ENCODE measurements at places on chromosomes 11 and 22.

DNA sequence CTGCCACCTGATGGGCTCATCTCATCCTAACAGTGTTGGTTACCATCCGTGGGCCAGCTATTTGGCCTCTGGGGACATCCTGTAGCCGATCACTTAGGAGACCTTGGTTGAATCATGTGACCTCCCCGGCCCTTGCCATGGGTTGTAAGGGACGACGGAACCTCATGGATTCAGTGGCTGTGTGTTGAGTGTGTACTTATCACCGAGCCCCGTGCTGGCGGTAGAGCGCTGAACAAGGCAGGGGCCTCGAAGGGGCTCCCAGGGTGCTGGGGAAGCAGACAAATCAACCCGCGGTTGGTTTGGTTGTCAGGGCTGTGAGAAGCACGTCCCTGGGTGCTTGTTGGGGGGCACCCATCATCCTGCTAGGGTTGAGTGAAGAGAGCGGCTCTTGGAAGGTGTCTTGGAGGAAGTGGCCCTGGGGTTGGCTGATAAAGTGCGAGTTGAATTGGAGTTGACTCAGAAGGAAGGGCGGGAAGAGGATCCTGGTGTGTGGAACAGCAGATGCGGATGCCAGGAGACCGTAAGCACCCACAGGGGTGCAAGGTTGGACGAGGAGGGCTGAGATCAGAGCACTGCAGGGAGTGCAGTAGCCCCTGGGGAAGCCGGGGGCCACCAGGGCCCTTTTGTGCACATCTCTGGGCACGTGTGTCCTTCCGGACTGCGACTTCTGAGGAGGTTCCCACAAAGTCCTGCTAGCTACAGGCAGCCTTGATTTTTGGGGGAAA, 53.6 kb downstream of the MPPED1 start:
- peaks cover 41% of the 10 kb centered on the region for H3K27me3 ChIP-seq
- H3K4me3 ChIP-seq = no peak overlapping the region
- no peaks in the 10 kb centered on the region for H3K4me1 ChIP-seq
- H3K27ac ChIP-seq = no peak overlapping the region

DNA sequence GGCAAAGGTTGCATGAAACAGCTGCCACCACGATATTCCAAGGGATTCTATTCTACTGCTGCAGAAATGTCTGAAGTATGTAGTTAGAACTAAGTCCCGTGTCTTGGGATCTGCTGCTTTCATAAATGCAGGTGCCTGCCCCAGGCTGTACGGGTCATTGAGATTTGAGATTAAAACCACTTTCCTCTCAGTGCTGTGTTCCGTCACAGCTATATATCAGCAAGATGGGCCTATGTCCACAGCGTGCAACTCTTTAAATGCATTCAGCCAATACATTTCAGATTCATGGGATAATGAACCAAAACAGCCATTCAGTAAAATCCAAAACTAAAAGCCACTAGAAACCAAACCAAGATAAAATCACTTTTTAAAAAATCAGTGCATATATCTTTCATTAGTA, 107.3 kb upstream of the LUZP2 start:
- H3K36me3 ChIP-seq = no peaks in the 10 kb centered on the region
- no peak overlapping the region for H3K4me3 ChIP-seq
- DNase-seq = no peak
- no peaks in the 10 kb centered on the region for H3K27me3 ChIP-seq
- H3K27ac ChIP-seq = no peak overlapping the region
- no peaks in the 10 kb centered on the region for H3K4me1 ChIP-seq

GRCh38 chr11:1514336-1515061, 27.9 kb upstream of the MOB2 start:
- H3K27ac ChIP-seq = no peak overlapping the region
- no peak for DNase-seq
- H3K4me1 ChIP-seq = peaks cover 32% of the 10 kb centered on the region
- no peak overlapping the region for H3K4me3 ChIP-seq

- H3K27me3 ChIP-seq = no peaks in the 10 kb centered on the region
- H3K4me3 ChIP-seq = peak overlapping the region; percentile 95
- H3K27ac ChIP-seq = peak overlapping the region; percentile 42
- peaks cover 56% of the 10 kb centered on the region for H3K4me1 ChIP-seq
- H3K36me3 ChIP-seq = peaks cover 10% of the 10 kb centered on the region
- DNase-seq = no peak
Observed at GRCh38 chr11:43681401-43681942, 934 bp downstream of the HSD17B12 start.

- H3K4me3 ChIP-seq = no peak overlapping the region
- no peaks in the 10 kb centered on the region for H3K27me3 ChIP-seq
Observed at GRCh38 chr22:29623553-29624169, 20.2 kb downstream of the NF2 start.

DNA sequence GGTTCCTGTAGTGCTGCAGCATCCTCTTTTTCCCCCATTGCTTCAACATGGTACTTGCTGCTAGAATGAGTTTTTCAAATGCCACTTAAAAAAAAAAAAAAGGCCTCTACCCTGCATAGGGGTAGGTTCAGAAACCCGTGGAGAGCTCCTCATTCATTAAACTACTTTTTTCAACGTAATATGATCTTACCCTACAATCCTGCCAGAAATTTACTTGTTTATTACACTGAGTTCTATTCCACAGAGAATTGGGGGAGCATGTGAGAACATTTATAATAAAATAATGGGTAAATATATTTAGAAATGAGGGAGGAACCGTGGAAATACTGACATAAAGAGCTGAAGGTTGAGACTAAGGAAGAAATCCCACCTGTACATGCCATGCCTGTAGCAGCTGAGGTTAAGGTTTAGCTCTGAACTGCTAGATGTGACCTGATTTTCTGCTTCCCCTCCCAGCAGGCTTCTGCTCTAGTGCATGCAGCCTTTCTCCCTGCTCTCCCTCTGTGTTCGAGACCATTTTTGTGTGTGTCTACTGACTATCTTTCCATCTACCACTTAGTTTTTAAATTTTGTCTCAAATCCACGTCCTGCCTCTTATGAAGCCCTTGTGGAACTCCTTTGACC, 225.7 kb downstream of the DDX10 start:
- no peaks in the 10 kb centered on the region for H3K4me1 ChIP-seq
- H3K4me3 ChIP-seq = no peak overlapping the region
- no peaks in the 10 kb centered on the region for H3K27me3 ChIP-seq

DNA sequence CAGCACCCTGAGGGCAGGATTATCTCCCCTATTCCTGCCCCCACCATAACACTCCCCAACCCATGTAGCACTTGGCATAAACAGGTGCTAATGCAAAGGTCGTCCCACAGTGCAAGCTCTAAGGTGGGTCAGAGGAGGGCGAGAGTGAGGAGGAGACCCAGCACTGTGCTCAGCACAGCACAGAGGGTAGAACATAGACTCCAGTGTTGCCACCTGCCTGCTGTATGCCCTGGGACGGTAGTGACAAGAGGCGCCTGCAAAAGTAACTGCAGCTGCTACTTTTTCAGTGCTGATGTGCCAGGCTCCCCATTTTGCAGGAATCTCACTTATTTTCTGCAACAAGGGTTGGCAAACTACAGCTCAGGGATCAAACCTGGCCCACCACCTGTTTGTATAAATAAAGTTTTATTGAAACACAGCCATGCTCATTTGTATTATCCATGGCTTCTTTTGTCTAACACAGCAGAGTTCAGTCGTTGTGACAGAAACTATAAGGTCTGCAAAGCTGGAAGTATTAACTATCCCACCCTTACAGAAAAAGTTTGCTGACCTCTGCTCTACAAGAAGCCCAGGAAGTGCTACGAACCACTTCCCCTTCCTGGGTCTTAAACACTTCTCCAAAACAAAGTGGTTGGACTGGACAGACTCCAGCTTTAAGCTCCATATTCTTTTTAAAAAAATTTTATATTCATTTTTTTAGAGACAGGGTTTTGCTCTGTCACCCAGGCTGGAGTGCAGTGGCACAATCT, 16.9 kb upstream of the CDC42BPG start:
- H3K4me1 ChIP-seq = peaks cover 99% of the 10 kb centered on the region
- peak overlapping the region; percentile 94 for H3K27ac ChIP-seq
- no peak overlapping the region for H3K4me3 ChIP-seq
- H3K36me3 ChIP-seq = peaks cover 36% of the 10 kb centered on the region

DNA sequence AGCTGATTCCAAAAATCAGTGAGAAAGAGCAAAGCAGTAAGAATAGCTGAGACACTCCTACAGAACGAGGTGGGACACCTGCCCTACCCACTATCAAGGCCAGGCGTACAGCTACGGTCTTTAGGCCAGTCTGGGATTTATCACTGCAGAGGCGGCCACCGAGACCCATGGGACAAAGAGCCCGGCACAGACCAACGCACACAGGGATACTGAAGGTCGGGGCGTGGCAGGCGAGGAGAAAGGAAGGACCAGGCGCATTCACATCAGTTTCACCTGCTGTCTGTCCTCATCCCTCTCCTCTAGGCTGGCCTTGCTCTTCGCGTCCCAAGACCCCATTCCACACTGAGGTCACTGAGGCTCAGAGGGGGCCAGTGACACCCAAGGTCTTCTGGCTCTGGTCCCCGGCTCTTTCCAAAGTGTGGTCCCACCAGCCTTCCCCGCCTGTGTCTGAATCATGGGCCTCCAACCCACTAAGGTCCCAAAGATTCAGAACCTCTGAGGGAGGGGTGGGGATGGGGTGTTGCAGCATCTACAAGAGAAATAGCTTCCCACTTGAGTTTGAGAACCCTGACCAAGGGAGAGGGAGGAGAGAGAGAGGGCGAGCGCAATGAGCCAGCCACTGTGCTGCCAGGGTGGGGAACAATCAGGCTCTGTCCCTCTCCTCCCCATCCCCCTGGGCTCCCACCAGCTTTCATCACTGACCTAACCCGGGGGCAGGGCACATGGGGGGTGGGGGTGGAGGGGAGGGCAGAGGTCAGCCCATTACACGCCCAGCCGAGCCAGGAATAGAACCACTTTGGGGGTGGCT, 7.2 kb upstream of the PICK1 start:
- peaks cover 13% of the 10 kb centered on the region for H3K4me1 ChIP-seq
- no peak overlapping the region for H3K4me3 ChIP-seq
- no peak for DNase-seq
- H3K36me3 ChIP-seq = no peaks in the 10 kb centered on the region

DNA sequence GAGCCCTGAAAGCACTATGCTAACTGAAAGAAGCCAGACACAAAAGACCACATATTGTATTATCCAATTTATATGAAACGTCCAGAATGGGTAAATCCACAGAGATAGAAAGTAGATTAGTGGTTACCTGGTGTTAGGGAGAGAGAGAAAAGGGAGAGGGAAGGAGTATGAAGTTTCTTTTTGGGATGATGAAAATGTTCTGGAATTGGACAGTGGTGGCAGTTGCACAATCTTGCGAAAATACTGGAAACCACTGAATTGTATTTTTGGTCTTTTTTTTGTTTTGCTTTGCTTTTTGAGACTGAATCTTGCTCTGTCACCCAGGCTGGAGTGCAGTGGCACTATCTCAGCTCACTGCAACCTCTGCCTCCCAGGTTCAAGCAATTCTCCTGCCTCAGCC, 63.5 kb downstream of the MRTFA start:
- DNase-seq = no peak
- no peaks in the 10 kb centered on the region for H3K36me3 ChIP-seq
- H3K27me3 ChIP-seq = no peaks in the 10 kb centered on the region
- no peak overlapping the region for H3K4me3 ChIP-seq
- no peak overlapping the region for H3K27ac ChIP-seq
- peaks cover 22% of the 10 kb centered on the region for H3K4me1 ChIP-seq

DNA sequence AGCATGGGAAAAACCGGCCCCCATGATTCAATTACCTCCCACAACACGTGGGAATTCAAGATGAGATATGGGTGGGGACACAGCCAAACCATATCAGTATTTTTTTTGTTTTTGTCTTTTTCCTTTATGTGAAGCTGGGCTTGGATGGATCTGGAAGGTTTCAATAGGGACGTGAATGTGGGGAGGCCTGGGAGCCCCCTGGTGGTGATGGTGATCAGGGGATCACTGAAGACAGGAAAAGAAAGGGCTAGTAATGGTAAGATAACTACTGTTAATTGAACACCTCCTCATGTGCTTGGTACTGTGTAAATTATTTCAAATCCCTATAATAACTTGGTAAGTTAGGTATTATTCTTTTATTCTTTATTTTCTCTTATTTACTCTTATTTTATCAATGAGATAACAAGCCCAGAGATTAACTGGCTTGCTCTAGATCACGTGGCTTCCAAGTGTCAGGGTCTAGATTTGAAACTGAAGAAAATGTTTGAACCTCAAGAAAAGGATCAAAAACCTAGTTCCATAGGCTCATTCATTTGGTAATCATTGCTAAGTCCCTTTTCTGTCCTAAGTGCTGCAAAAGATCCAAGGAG, 364.2 kb downstream of the TENM4 start:
- no peaks in the 10 kb centered on the region for H3K27me3 ChIP-seq
- no peaks in the 10 kb centered on the region for H3K36me3 ChIP-seq
- no peak overlapping the region for H3K4me3 ChIP-seq
- no peaks in the 10 kb centered on the region for H3K4me1 ChIP-seq

DNA sequence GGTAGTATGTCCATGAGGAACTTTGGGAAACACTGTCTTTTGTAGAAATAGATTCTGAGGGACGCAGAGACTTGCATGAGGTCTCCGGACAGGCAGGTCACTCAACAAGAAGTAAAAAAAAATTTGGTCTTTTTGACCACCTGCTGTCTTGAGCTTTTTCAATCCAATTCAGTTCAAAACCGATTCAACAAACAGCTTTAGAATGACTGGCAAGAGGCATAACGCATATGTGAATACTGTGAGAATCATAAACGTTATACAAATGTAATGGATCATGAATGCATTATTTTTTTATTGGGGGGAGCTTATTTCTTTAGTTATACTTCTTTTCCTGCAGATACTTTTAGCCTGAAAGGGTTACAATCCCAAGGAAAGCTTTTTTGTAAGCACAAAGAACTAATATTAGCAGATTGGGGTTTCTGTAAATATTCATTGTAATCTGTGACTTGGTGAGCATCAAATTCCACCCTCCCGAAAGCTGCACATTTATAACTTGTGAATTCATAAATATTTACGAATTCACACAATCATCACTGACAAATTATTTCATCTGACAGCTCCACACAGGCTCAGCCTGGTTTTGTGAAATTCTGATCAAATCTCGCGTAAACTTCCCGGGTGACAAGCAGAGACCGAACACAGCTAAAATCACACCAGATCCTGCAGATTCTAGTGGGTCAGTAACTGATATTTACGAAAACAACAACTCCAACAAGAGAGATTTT, 507.7 kb downstream of the MN1 start:
- DNase-seq = no peak
- H3K4me3 ChIP-seq = no peak overlapping the region
- H3K27me3 ChIP-seq = peaks cover 43% of the 10 kb centered on the region
- H3K27ac ChIP-seq = no peak overlapping the region

DNA sequence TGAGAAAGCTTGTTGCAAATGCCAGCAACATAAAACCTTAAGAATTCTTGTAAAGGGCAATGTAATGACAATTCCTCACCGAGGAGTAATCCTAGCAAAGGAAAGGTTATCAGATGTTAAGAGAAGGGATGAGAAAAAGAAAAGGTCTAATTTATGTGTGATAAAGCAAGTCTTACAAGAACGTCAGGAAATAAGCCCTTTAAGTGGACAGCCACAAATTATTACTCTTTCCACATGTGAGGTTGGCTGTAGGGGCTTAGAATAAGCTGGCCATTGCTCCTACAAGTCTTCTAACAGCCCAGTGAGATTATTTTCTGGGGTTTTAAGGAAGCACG, 9.3 kb downstream of the LAYN start:
- no peak overlapping the region for H3K27ac ChIP-seq
- H3K4me1 ChIP-seq = no peaks in the 10 kb centered on the region
- no peak for DNase-seq
- no peaks in the 10 kb centered on the region for H3K36me3 ChIP-seq
- no peaks in the 10 kb centered on the region for H3K27me3 ChIP-seq

Measured in heart right ventricle (tissue), 16 donors.